ENCODE measurements at places on chromosomes 3 and 15.

DNA sequence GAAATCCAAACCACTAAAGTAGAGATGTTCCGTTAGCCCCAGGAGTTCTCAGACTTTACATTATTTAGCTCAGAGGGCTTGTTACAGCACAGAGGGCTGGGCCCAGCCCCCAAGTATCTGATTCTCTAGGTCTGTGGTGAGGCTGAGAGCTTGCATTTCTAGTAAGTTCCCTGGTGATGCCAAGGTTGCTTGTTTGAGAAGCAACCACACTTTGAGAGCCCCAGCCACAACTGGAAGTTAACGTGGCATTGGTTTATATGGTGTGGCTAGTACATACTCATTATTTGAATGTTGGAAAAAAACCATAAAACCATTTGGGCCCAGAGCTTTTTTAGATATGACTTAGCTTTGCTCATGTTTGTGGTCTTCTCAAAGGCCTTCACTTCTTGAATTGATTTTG is 35.9 kb downstream of the PRR23E start:
- DNase-seq: no peak

DNA sequence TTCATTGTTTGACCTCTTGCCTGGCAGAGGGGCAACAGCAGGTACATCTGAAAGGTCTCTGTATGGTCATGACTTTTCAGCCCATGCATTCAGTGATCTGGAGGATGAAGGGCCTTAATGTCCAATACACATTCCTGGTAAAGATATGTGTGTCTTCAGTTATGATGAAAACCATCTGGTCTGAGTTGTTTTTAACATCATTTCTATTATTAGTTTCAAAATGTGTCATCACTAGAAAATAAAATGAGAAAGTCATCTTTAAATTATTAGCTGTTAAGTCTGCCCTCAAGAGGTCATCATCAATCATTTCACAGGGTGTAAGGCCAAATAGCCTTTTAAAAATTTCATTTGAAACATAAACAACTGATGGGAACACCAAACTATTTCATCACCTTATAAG is 92.1 kb upstream of the PLSCR4 start:
- DNase-seq: peak; percentile 81

- no peak for DNase-seq
Measured at GRCh38 chr15:66404532-66404931, 17.8 kb downstream of the MAP2K1 start.

GRCh38 chr3:52710512-52710911 is 4.6 kb downstream of the SPCS1 start:
- no peak for DNase-seq

GRCh38 chr3:157274644-157275137 is 114.7 kb upstream of the CCNL1 start:
- DNase-seq: no peak

DNA sequence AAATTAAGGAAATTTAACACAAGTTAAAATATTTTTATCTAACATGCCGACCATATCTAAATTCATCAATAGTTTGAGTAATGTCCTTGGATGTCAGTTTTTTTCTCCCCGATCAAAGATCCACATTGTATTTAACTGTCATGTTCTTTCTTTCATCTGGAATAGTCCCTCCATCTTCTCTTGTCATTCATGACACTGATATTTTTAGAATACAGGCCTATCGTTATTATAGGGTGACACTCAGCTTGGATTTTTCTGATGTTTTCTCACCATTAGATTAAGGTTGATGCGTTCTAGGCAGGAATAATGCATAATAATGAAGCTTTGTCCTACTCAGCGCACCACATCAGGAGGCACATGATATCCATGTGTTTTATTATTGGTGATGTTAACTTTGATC is 13.2 kb upstream of the PYGO1 start:
- no peak for DNase-seq
